ENCODE measurements at places on chromosomes 11 and 22.
A peak's percentile ranks its signal among the peaks of the same experiment; 100 is the strongest.

- DNase-seq, result peak; percentile 60
Measured at GRCh38 chr11:125591649-125592304, 875 bp upstream of the STT3A start.

DNA sequence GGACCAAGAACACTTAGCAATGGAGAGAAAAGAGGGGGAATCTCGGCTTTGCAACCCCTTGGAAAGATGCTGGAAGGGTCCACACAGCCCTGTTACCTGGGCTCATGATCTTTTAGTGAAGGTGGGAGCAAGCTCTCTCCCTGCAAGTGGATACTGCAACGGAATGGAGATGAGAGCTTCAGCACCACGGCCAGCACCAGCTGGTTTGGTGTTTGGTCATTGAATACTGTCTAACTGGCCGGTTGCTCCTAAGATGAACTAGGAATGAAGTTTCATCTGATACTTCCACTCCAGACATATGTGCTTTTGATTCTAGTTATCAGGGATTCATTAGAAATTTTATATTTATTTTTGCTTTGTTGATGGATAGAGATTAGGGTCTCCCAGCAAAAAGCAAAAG, 16.3 kb downstream of the HTR3A start:
- peak; percentile 39 for DNase-seq

DNA sequence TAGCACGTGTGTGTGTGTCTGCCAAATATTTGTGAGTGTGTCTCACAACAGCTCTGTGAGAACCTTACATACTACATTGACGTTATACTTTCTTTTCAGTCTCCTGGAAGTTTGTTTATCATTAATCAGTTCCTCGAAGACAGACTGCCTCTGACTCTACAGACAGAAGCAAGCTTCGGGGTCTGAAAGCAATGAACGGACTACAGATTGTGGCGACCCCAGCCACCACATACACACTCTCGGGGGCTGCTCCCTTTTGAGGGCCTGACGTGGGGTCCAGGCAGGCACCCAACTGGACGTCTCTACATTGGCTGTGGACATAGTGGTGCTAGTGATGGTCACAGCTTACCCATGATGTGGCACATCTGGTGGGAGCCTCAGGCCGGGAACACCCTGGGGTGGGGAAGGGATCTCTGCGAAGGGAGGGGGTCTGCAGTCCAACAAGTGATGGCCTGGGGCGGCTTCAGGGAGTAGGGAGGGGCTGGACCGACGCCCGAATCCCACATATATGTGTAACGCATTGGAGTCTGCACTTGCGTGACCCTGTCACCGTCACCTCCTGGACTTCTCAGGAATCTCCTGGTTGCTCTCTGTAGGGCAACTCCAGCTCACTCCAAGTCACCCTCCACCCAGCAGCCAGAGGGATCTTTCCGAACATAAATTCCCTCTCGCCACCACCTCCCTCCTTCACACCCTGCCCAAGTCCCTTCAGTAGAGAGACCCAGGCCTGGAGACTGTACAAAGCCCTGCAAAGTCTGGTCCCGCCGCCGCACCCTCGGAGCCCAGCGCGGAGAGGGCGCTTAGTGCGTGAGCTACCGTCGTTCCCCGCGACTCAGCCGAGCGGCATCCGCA, 30.4 kb upstream of the TRIM29 start:
- no peak for DNase-seq

GRCh38 chr11:20367313-20367948, 3.9 kb downstream of the HTATIP2 start:
- DNase-seq, result peak; percentile 86

GRCh38 chr22:21951931-21952465, 650 bp downstream of the PPM1F start:
- DNase-seq, result peak; percentile 49

GRCh38 chr22:38700270-38700788, 414 bp downstream of the JOSD1 start:
- DNase-seq, result no peak

Measured in activated CD4-positive, alpha-beta T cell treated with anti-CD3 and anti-CD28 coated beads for 36 hours (primary cell).